ENCODE measurements at places on chromosomes 6 and 20. TPM values are rescaled to one million over a fixed set of nuclear protein-coding genes. Genes with fewer than 3 reads are reported as not detected.

BMP6 gene
- 1.3 TPM for total RNA-seq

GRCh38 chr6:129865013-129865412, 3.9 kb upstream of the TMEM244 start:
- DNase-seq, result no peak

DNA sequence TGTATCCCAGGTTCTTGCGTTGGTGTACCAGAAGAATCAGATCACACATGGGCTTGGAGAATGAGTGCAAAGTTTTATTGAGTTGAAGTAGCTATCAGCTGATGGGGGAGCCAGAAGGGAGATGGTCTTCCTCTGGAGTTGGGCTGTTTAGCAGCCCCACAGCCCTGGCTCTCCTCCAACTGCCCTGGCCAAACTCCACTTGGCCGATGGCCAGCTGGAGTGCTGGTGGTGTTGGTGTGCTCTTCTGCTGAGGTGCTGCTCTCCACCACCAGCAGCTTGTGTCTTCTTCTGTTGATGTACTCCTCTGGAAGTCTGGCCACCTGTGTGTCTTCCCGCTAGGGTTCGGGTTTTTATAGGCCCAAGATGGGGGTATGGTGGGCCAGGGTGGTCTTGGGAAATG, 172.8 kb downstream of the TINAG start:
- DNase-seq, result no peak

F13A1 gene
- total RNA-seq, result not detected

GRCh38 chr20:32702706-32703425, 29.1 kb upstream of the C20orf203 start:
- DNase-seq, result no peak

GRCh38 chr6:138659998-138660397, 113.6 kb upstream of the CCDC28A start:
- DNase-seq, result no peak

GRCh38 chr6:7433121-7433617, 43.6 kb downstream of the RIOK1 start:
- peak; percentile 20 for DNase-seq
